ENCODE measurements at places on chromosomes 2 and 18.

- DNase-seq, result no peak
Measured at GRCh38 chr2:2134037-2134436, 197.0 kb downstream of the MYT1L start.

- peak; percentile 62 for DNase-seq
Measured at GRCh38 chr2:88709181-88709631, 17.7 kb downstream of the RPIA start.

GRCh38 chr18:36499938-36500337 lies 202.4 kb downstream of the FHOD3 start:
- peak; percentile 18 for DNase-seq

GRCh38 chr2:239831861-239832489 lies 193.2 kb downstream of the NDUFA10 start:
- DNase-seq, result no peak

GRCh38 chr2:22199994-22200393 lies 1076.2 kb downstream of the TDRD15 start:
- DNase-seq, result no peak

- no peak for DNase-seq
Measured at GRCh38 chr18:51908598-51908944, 431.4 kb upstream of the DCC start.

GRCh38 chr2:188414869-188415753 lies 123.4 kb downstream of the GULP1 start:
- DNase-seq, result no peak

GRCh38 chr18:36680042-36680441 lies 148.8 kb downstream of the TPGS2 start:
- peak; percentile 44 for DNase-seq

DNA sequence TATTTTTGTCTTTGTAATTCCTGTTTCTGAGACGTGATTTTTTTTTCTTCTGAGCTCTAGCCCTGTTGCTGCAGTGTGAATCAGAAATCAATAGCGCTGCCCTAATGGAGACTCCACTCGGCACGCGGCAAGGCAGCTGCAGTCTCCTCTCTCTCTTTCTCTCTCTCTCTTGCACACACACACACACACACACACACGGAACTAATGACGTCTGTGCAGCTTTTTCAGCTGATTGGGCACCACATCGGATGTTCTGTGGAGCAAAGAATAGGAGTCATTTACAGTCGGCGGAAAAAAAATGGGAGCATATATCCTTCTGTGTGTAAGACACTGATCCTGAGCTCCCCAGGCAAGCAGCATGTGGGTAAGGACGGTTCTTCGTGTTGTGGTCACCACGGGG lies 2.0 kb upstream of the MYT1L start:
- DNase-seq, result no peak

DNA sequence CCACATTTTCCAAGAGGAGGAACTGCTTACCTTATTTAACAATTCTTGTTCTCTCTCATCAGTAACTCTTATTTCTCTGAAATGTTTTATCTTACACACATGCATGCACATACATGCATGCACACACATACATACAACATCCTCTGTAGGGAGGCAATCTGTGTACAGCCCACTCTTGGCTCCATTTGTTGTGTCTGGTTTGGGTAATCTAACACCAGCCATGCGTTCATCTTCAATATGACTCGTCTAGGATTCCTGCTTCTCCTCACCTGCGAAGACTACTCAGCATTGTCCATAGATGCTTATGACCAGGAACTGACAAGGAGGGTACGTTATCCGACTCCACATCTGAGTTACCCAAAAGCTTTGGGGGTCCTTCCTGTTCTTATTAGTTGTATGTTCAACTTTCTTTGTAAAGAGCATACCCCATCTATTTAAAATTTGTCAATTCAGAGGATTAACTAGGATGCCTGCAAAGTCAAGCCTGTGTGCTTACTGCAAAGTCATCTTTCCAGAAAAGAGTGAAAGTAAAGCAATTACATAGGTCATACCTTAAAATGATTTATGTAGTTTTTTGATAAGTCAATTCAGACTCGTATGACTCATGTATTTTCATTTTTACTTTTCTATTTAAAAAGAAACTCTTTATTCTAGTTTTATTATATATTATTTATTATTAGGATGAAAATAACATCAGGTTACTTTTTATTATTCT lies 18.2 kb downstream of the LYPD6B start:
- no peak for DNase-seq

DNA sequence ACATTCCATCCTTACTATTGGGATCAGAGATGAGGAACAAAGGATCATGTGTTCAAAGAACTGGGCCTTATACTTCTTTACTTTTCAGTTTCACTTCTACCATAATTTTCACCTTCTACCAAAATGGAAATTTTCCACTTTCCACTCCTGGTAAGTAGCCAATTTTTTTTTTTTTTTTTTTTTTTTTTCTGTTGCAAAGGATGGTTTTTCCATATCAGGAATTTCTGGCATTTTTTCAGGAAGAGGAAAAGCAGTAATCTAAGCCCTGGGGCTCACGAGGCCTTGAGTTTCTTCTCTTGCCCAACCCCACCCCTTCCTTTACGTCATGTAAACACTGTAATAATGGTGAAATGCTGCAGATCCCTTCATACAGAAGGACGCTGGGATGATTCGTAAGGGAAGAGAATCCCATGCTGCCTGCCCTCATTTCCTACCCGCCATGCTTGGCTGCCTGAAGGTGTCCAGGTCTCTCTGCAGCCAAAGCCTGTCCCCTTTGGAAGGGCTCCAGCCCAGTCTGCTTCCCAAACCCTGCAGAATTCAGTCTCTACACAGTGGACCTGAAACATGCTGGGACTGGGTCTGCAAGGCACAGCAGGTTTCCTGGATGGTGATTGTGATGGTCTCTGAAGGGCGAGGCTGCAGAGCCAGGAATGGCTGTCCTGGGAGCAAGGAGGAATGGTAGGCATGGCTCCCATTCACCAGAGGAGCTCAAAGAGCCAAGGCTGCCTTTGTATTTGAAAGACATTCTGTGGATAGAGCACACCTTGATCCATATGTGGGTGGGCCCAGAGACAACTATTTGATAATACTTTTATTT lies 57.0 kb downstream of the EFR3B start:
- no peak for DNase-seq

- no peak for DNase-seq
Measured at GRCh38 chr2:233456934-233457333, 102.6 kb downstream of the DGKD start.

DNA sequence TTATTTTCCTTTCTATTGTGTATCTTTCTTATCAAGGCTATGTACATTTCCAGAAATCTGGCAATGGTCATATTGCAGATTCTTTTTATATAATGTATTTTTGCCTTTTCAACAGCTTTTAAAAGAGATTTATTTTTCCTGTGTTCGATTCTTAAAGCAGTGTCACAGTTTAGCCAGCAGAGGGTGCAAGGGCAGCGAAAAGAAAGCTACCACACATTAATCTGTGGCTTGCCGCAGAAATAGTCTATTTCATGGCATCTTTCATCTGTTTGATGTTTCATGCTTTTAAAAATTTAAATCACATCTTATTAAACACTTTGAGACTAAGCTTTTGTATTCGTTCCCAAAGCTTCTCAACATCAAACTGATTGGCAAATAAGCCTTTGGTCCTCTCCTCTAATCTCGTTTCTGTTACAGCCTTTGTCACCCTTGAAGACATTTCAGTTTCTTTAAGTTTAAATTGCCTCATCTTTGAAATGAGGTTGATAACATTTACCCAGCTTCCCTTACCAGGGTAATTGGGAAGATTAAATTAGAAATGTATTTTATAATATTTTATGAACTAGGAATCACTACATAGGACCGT lies 73.3 kb downstream of the PIK3C3 start:
- no peak for DNase-seq

- DNase-seq, result no peak
Measured at GRCh38 chr18:12589448-12589847, 68.5 kb downstream of the SPIRE1 start.

GRCh38 chr2:135095591-135095990 lies 43.5 kb downstream of the RAB3GAP1 start:
- DNase-seq, result peak; percentile 86

GRCh38 chr2:129777762-129778583 lies 201.5 kb upstream of the RAB6C start:
- DNase-seq, result no peak

DNA sequence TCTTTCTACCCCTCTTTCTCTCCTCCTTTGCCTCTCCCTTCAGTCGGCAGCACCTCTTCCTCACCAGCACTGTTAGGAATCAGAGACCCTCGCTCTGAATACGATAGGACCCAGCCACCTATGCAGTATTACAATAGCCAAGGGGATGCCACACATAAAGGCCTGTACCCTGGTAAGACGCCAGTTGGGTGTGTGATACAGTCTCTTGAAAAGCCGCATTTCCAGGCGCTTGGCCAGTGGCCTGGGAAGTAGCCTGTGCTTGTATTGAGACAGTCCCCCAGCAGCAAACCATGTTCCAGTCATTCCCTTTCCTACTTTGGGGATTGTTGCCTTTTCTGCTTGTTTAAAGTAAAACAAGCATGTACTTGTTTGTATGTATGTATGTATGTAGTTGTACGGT lies 118.4 kb upstream of the DAPL1 start:
- DNase-seq, result no peak

DNA sequence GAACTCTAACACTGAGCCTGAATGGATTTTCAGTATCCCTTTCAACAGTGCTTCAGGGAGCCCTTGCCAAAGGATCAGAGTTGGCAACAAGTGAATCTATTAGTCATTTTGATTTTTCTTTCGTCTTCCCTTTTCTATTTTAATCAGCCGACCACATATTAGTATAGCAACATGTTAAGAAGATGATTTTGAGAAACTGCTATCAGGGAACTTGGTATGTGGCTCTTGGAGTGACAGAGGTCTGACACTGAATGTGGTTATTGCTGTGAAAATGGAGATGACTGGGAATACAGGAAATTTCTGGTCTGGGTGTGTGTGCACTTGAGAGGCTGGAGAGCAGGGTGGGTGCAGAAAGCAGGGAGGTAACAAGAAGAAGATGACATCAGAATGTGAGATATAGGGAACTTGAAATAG lies 28.7 kb upstream of the IL1RL1 start:
- DNase-seq, result no peak

GRCh38 chr2:223075301-223076270 lies 23.6 kb downstream of the KCNE4 start:
- peak; percentile 22 for DNase-seq

- no peak for DNase-seq
Measured at GRCh38 chr2:201362396-201362795, 5.3 kb upstream of the FLACC1 start.

DNA sequence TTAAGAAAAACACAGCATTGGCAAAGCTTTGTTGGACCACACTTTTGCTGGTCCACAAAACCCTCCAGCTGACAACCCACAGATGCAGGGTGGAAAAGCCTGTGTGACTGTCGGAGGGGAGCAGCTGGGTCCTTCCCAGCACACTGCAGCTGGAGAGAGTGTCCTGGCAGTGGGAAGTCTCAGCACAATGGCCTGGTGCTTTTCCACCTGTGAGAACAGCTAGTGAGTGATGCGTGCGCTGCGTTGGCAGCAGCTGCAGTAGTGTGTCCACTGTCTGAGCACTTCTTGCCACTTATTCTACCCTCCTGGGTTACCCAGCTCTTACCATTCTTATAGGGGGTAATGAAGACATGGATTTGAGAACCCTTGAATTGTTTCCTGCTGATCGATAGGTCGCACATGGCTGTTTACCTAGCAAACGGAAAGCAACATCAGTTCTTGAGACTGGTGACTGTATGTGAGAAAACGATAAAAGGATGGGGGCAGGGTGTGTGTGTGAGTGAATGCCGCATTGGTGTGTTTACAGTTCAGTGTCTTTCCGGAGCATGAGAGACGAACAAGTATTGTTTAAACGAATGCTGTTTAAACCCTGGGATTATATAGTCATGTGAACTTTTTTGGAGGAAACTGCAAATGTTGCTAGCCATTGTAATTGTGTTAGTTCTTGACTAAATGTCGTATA lies 69.7 kb downstream of the LYPD6 start:
- DNase-seq, result no peak

- no peak for DNase-seq
Measured at GRCh38 chr2:47782381-47782670, 619 bp upstream of the MSH6 start.

DNA sequence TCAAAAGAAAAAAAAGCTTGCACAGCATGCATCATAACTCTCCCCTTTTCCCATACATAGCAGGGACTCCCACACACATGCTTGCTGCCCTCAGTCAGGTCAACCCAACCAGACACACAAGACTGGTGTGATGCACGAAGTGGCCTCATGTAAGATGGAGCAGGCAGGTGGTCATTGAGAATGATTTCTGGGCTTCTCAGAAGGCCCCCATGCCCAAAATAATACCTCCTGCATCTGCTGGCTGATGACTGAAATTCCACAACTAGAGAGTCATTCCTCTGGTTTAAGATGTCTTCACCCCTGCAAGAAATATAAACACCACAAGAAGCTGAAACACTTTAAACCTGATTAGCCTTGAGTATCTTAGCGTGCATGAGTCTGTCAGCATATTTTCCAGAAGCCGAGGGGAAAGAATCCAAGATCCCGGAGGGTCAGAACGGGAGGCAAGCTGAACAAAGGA lies 131.1 kb downstream of the AFF3 start:
- no peak for DNase-seq

- DNase-seq, result peak; percentile 77
Measured at GRCh38 chr2:203498161-203498560, 36.9 kb downstream of the RAPH1 start.

DNA sequence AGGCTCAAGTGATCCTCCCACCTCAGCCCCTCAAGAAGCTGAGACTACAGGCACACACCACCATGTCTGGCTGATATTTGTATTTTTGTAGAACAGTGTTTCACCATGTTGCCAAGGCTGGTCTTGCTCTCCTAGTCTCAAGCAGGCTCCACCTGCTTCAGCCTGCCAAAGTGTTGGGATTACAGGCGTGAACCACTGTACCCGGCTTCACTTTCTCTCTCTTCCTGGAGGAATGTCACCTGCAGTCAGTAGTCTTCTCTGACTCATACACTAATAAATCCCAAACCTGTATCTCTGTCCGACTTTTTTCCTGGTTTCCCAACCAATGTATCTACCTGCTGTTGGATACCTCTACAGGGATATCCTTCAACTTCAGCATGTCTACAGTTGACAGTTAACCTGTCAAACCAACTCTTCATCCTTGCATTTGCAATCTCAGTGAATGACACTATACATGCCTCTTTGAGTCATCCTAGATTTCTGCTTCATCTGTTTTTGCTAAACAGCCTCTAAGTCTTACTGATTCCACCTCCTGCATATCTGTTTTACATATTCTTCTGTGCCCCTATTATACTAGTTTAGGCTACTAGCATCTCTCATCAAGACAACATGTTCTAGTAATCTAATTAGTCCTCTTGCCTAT lies 54.5 kb downstream of the RBBP8 start:
- DNase-seq, result no peak

DNA sequence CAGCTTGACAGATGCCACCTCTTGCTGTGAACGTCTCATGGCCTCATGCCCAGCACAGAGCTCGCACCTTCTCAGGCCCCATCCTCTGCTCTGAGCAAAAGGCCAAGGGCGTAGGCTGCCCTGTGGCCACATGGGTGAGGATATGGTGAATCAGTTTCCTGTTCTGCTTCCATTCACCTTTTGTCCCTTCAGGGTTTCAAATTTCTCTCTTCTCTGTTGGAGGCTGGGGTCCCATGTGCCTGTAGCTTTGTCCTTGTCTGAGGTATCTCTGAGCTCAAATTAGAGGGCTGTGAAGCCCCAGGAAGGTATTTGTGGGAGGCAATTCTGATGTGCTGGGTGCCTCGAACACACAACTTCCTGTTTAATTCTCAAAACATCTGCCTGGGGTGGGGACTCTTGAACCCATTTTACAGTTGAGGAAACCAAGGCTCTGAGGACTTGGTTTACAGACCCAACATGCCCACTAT lies 29.0 kb downstream of the ZAP70 start:
- peak; percentile 32 for DNase-seq
